ENCODE measurements at places on chromosomes 5 and 9.

GRCh38 chr5:147995846-147996245 lies 67.9 kb upstream of the SPINK5 start:
- no peaks in the 10 kb centered on the region for H3K27me3 ChIP-seq
- H3K27ac ChIP-seq: no peak overlapping the region
- DNase-seq: no peak
- H3K36me3 ChIP-seq: peaks cover 8% of the 10 kb centered on the region
- H3K4me3 ChIP-seq: no peak overlapping the region

GRCh38 chr9:112489039-112489546 lies 2.5 kb downstream of the KIAA1958 start:
- peaks cover 46% of the 10 kb centered on the region for H3K4me1 ChIP-seq
- no peak overlapping the region for H3K27ac ChIP-seq
- DNase-seq: no peak
- H3K36me3 ChIP-seq: peaks cover 16% of the 10 kb centered on the region
- H3K27me3 ChIP-seq: no peaks in the 10 kb centered on the region

- DNase-seq: no peak
- no peaks in the 10 kb centered on the region for H3K27me3 ChIP-seq
- H3K27ac ChIP-seq: no peak overlapping the region
- no peak overlapping the region for H3K4me3 ChIP-seq
- H3K36me3 ChIP-seq: peaks cover 33% of the 10 kb centered on the region
These were observed 3.0 kb downstream of the PSMB7 start for GRCh38 chr9:124412228-124412575.

DNA sequence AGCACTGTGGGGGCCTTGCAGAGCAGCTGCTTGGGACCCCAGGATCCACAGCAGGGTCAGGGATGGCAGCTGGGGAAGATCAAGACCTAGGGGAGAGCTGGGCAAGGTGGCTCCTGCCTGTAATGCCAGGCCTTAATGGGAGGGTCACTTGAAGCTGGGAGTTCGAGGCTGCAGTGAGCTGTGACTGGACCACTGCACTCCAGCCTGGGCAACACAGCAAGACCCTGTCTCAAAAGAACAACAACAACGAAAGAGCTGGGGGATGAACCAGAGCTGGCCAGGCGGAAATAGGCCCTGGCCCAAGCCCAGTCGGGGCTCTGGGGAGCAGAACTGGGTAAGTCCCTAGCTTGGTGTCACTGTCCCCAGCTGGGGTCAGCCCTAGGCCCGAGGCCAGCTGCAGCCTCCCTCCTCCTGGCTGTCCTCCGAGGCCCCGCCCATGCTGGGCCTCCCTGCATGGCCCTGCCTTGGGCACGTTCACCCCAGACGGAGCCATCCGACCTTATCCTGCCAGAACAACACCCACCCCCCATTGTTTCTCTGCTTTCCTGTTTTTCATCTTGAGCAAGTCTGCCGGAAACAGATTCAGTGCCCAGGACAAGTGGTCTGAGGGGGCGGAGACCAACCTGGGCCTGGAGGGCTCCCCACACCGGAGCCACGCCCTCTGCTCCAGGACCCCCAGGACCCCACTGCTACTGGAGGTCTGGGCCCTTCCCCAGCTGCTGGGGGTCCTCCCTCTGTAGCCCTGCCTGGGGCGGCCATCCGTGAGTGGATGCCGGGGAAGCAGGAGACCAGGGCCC lies 1.9 kb downstream of the DIPK1B start:
- H3K27me3 ChIP-seq: peaks cover 39% of the 10 kb centered on the region
- H3K4me3 ChIP-seq: no peak overlapping the region
- H3K36me3 ChIP-seq: no peaks in the 10 kb centered on the region
- H3K27ac ChIP-seq: no peak overlapping the region
- DNase-seq: no peak

DNA sequence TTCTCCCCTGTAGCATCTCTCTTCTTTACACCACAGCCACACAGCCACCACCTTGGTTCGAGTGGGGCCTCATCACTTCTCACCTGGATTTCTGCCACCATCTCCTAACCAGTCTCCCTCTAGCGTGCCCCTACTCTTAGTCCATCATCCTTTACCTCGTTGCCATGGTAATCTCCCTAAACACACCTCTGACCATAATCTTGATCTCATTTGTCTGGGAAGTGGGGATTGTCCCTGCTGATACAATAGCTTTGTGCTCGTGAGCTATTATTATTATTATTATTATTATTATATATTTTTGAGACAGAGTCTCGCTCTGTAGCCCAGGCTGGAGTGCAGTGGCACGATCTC lies 76.5 kb upstream of the HSPA9 start:
- H3K4me1 ChIP-seq: peaks cover 24% of the 10 kb centered on the region
- H3K36me3 ChIP-seq: peaks cover 3% of the 10 kb centered on the region
- H3K27me3 ChIP-seq: peaks cover 99% of the 10 kb centered on the region
- no peak for DNase-seq
- no peak overlapping the region for H3K27ac ChIP-seq
- H3K4me3 ChIP-seq: no peak overlapping the region

GRCh38 chr5:74433255-74433895 lies 207.2 kb downstream of the ENC1 start:
- H3K4me1 ChIP-seq: no peaks in the 10 kb centered on the region
- H3K4me3 ChIP-seq: no peak overlapping the region
- peaks cover 1% of the 10 kb centered on the region for H3K36me3 ChIP-seq
- H3K27me3 ChIP-seq: peaks cover 55% of the 10 kb centered on the region
- DNase-seq: no peak
- H3K27ac ChIP-seq: no peak overlapping the region

- no peak overlapping the region for H3K27ac ChIP-seq
- no peak for DNase-seq
- H3K4me1 ChIP-seq: peaks cover 16% of the 10 kb centered on the region
- no peak overlapping the region for H3K4me3 ChIP-seq
These were observed 17.0 kb upstream of the AUH start for GRCh38 chr9:91378695-91379127.

- H3K27ac ChIP-seq: no peak overlapping the region
- H3K4me1 ChIP-seq: no peaks in the 10 kb centered on the region
- H3K27me3 ChIP-seq: no peaks in the 10 kb centered on the region
- H3K4me3 ChIP-seq: no peak overlapping the region
These were observed 145.2 kb upstream of the CDH12 start for GRCh38 chr5:22998362-22998761.

DNA sequence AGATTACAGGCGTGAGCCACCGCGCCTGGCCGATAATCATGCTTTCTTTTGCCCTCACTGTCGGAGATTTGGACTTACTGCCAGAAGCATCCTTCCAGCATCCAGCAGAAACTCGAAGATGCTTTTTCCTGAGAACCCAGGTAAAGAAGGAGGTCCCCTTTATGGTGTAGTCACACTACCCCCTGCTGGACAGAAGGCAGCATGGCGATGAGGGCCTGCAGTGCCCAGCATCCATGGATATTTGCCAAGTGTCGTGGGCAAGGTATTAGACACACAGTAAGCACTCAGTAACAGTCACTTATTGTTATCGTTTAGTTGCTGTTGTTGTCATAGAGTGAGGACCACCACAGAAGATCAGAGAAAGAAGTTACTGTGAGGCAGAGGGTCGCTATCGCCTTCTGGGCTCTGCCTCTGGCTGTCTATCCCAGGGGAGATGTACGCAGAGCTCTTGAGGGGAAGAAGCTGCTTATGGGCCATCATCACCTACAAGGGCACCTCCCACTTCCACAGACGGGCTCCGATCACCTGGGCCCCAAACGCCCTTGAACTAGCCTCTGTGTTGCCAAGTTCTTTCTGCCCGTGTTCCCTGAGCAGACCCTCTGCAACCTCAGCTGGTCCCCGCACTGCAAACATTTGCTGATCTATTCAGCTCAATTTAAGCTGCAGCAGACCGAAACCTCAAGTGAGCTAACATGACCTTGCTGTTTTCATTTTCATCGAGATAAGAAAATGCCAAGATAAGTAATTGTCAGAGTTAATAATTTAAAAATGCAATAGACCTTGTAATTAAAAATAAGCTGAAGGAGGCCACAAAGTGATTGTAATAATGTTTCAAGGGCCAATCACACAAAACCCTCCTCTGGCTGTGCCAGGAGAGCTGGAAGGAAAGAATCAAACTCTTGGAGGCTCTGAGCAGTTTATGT lies 23.9 kb downstream of the C5orf15 start:
- peaks cover 5% of the 10 kb centered on the region for H3K4me1 ChIP-seq
- H3K27ac ChIP-seq: no peak overlapping the region
- no peak overlapping the region for H3K4me3 ChIP-seq
- no peaks in the 10 kb centered on the region for H3K27me3 ChIP-seq
- peak; percentile 66 for DNase-seq
- no peaks in the 10 kb centered on the region for H3K36me3 ChIP-seq

- DNase-seq: no peak
- no peaks in the 10 kb centered on the region for H3K36me3 ChIP-seq
- no peak overlapping the region for H3K4me3 ChIP-seq
- no peak overlapping the region for H3K27ac ChIP-seq
- H3K4me1 ChIP-seq: peaks cover 31% of the 10 kb centered on the region
These were observed 215.7 kb upstream of the OTULINL start for GRCh38 chr5:14365831-14366430.

DNA sequence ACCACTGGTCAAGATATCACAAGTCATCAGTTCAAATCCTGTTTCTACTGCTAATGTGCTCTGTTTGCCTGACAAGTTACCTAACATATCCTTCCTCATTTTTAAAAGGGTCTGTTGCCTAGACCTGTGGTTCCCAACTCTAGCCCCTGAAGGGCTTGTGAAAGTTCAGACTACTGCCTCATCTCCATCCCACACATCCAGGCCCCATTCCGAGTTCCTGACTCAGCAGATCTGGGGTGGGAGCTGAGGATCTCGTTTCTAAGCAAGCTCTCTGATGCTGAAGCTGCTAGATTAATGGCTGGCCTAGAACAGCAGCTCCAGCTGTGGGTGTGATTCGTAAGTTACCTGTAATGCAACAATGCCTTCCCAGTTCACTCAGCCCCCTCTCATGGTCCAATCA lies 32.5 kb downstream of the S1PR3 start:
- peaks cover 18% of the 10 kb centered on the region for H3K27me3 ChIP-seq
- DNase-seq: no peak
- H3K4me1 ChIP-seq: no peaks in the 10 kb centered on the region

DNA sequence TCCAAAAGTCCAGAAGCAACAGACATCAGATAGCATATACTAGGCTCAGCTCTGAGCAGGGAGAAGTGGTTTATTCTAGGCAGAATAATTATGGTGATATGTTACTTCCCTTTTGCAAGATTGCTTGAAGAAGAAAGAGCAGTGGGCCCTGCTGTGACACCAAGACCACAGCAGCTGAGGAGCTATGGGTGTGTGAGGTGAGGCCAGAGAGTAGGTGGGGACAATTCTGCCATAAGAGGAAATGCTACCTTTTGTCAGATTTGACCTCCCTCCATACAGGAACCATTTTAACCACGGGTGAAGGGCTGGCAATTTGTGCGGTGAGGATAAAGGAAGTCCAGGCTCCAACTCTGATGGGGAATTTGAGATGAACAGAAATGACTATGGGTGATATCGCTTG lies 51.3 kb downstream of the TNFSF15 start:
- peaks cover 4% of the 10 kb centered on the region for H3K36me3 ChIP-seq
- H3K4me3 ChIP-seq: no peak overlapping the region
- H3K4me1 ChIP-seq: peaks cover 20% of the 10 kb centered on the region
- H3K27me3 ChIP-seq: no peaks in the 10 kb centered on the region
- no peak for DNase-seq

- H3K27ac ChIP-seq: no peak overlapping the region
- H3K4me3 ChIP-seq: no peak overlapping the region
- H3K4me1 ChIP-seq: no peaks in the 10 kb centered on the region
- no peaks in the 10 kb centered on the region for H3K27me3 ChIP-seq
- H3K36me3 ChIP-seq: no peaks in the 10 kb centered on the region
- no peak for DNase-seq
These were observed 40.1 kb upstream of the GRHPR start for GRCh38 chr9:37382161-37382981.

DNA sequence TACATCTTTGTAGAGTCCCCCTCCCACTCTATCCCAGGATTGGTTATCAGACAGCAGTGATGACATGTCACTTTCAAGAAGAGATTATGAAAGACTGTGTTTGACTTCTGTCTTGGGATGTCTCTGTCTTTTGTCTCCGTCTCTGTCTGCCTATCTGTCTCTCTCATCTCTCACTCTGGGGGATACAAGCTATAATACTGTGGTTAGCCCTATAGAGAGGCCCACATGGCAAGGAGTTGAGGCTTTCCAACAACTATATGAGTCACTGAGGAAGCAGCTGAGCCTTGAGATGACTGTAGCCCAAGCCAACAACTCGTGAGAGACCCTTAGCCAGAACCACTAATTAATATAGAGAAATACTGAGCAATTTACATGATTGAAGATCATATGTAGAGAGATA lies 284.8 kb downstream of the PDE4D start:
- DNase-seq: peak; percentile 47
- H3K36me3 ChIP-seq: no peaks in the 10 kb centered on the region
- peaks cover 21% of the 10 kb centered on the region for H3K4me1 ChIP-seq
- peak overlapping the region; percentile 94 for H3K27ac ChIP-seq
- H3K27me3 ChIP-seq: peaks cover 43% of the 10 kb centered on the region
- peak overlapping the region; percentile 60 for H3K4me3 ChIP-seq

DNA sequence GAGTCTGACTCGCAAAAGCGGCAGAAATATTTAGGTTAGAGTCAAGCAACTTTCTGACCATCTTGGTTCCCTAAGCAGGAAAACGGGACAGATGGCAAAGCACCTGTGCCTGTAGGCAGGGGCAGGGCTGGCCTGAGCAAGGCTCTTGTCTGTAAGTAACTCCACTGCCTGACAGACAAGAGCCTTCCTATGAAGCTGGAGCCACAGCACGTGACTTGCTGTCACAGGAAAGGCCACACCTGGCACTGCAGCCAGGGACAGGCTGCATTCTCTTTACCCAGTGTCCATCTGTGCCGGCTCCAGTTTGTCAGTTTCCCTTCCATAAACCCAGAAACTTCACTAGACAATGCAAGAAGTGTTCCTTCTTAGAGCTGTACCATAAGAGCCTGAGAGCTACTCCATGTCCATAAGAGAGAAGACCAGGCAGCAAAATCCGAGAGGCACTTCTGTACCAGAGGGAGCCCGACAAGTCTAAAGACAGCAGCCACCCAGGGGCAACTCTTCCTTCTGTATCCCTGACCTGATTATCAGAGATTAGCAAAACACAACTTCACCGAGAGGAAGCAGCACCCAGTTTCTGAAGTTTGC lies 78.1 kb downstream of the GPR21 start:
- H3K27ac ChIP-seq: no peak overlapping the region
- no peak overlapping the region for H3K4me3 ChIP-seq
- H3K36me3 ChIP-seq: no peaks in the 10 kb centered on the region
- H3K27me3 ChIP-seq: no peaks in the 10 kb centered on the region
- DNase-seq: no peak
- no peaks in the 10 kb centered on the region for H3K4me1 ChIP-seq

DNA sequence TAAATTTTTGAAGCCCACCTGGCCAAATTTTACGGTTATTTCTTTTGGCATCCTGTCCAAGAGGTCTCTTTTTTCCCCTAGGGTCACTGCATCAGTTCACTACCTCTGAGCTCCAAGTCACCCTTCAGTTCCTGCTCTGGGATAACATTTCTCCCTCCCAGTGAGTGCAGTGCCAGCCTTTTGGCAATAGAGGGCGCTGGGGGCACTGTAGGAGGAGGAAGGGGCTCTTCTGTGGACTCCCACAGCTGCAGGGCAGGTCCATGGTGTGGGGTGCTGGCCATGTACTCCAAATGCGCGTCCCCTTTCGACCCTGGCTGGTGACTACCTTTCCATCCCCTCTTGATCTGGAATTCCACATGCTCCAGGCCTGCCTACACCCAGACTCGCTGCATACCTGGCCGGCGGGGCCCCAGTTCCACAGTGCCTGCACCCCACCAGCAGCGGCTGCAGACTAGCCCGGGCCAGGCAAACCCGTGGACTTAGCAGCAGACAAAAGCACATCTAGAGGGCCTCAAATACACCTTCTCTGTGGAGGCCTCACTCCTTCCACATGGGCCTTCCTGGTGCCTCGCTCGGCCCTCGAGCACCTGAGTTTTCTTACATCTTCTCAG lies 20.3 kb upstream of the NINJ1 start:
- H3K36me3 ChIP-seq: peaks cover 4% of the 10 kb centered on the region
- no peak overlapping the region for H3K4me3 ChIP-seq
- H3K27ac ChIP-seq: no peak overlapping the region
- DNase-seq: peak; percentile 49
- peaks cover 39% of the 10 kb centered on the region for H3K4me1 ChIP-seq

All from activated T-cell treated with anti-CD3 and anti-CD28 coated beads, Interleukin-2, amount 50 U/mL, for 72 hours (primary cell).